Activated CD4-positive, alpha-beta memory T cell treated with anti-CD3 and anti-CD28 coated beads for 36 hours (primary cell): ENCODE measurements at places on chromosomes 4 and X. TPM values are rescaled to one million over a fixed set of nuclear protein-coding genes. Genes with fewer than 3 reads are reported as not detected.
A peak's percentile ranks its signal among the peaks of the same experiment; 100 is the strongest.

The CT45A1 gene
- total RNA-seq, result not detected

DNA sequence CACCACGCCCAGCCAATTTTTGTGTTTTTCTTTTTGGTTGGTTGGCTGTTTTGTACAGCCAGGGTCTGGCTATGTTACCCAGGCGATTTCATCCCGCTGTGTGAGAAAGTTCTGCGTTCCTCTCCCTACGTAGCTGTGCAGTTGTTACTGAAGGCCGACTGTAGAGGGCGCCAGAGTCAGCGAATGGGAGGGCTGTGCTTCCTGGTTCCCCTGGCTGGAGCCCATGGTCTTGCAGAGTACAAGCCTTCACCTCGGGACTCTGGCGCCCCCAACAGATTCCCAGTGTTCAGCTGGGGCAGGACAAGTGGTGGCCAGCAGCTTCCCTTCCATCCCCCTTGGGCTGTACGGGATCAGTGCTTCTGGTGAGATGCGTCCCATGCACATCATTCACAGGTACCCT lies 5.6 kb upstream of the CT45A1 start:
- DNase-seq, result peak; percentile 45

- DNase-seq, result no peak
These were observed 32.4 kb upstream of the PPP2R3B start for GRCh38 chrX:418927-419729.

DNA sequence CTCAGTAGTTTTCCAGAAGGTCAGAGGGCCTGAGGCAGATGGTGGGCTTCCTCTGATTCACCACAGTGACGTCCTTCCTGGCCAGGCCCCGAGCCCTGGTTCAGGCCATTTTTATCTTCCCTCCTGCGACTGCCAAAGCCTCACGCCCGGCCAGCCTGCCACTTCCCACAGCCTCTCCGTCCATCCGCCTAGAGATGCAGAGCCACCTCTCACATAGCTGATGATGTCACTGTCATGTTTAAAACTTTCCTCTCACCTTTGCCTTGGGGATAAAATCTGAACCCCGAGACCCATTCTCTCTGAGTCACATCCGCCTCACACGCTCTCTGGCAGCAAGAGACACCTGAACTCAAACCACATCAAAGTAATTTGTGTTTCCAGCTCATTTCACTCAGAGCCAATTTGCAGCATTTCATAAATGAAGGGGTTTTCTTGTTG lies 175.3 kb downstream of the QDPR start:
- DNase-seq, result peak; percentile 87

GRCh38 chr4:156660465-156660864 lies 311.1 kb downstream of the PDGFC start:
- no peak for DNase-seq

GRCh38 chr4:159445692-159446091 lies 342.8 kb downstream of the RAPGEF2 start:
- no peak for DNase-seq

- DNase-seq, result no peak
These were observed 144.9 kb downstream of the CHIC2 start for GRCh38 chr4:53919535-53919934.

GRCh38 chr4:71545168-71545567 lies 206.3 kb downstream of the SLC4A4 start:
- DNase-seq, result no peak

The RLIM gene
- 37.5 TPM for total RNA-seq

DNA sequence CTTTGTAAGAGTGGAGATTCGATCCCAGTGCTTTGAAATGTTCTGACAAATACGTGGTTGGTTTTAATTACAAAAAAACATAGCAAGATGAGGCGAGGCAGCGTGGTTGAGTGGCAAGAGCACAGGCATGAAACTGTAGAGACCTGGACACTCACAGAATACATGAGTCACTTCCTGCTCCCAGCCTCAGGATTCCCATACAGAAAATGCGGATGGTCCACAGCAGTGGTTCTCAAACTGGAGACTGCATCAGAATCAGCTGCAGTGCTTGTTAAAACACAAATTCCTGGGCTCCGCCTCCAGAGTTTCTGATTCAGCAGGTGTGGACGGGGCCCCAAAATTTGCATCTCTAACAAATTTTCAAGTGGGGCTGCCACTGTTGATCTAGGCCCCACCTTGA lies 10.1 kb downstream of the OTOP1 start:
- DNase-seq, result no peak

GRCh38 chr4:94131212-94131611 lies 76.5 kb upstream of the SMARCAD1 start:
- DNase-seq, result no peak

GRCh38 chr4:87333267-87333666 lies 10.6 kb upstream of the HSD17B13 start:
- no peak for DNase-seq
